ENCODE measurements at places on chromosomes 13 and 19.

DNA sequence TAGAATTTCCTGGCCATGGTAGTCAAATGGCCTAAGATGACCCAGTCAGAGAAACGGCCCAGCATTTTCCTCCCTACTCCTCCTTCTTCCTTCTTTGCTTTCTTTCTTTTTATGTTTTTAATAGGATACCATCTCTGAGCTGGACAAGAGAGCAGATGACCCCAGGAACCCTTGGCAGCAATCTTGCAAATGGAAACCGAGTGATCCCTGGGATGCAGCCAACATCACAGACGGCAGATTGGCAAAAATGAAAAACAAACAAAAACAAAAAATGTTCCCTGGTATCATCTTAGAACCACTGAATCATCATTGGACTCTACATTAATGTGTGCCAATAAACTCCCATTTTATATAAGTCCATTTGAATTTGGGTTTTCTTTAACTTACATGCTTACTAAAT is 424.4 kb downstream of the FGF14 start:
- DNase-seq, result no peak

DNA sequence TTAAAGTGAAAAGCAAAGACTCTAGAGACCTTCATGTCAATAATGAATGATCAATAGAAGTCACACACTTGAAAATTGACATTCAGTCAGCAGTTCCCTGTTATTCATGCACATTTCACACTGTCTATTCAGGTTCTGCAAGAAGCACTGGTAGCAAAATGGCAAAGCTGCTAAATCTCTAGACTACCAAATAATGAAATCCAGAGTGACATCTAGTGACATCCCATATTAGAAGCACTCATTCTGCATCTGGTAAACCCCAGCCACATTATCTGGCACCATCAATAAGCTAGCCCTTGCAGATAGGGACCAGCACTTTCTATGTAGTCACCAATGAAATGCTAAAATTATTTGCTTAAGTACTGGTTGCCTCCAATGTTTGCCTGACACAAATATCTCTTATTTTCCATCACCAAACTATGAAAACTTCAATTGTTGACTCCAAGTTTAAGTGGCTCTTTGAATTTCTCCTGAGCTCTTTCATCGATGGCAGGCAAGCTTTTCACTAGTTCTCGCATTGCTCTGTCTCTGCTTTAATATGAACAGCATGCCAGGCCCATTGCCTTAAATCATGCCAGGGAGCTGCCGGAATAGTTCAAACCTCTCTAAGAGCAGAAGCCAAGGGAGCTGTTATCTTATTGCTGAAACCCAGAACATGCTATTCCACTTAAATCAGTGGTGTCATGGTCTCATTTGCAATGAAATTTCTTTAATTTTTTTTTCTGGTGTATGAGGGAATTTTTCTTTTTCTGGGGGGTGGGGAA is 409.9 kb downstream of the MZT1 start:
- DNase-seq, result no peak

DNA sequence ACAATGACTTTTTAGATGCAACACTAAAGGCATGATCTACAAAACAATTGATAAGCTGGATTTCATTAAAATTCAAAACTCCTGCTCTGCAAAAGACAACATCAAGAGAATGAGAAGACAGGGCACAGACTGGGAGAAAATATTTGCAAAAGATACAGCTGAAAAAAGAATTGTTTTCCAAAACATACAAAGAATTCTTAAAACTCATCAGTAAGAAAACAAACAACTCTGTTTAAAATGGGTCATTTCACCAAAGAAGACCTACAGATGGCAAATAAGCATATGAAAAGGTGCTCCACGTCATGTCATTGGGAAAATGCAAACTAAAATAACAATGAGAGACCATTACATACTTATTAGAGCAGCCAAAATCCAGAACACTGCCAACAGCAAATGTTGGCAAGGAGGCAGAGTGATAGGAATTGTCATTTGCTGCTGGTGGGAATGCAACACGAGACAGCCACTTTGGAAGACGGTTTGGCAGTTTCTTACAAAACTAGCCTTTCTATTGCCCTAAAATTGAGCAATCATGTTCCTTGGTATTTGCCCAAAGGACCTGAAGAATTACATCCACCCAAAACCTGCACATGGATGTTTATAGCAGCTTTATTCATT is 39.2 kb downstream of the FLT1 start:
- no peak for DNase-seq

- no peak for DNase-seq
These were observed 488.4 kb downstream of the KLF5 start for GRCh38 chr13:73547239-73547638.

- no peak for DNase-seq
These were observed 1.0 kb downstream of the HIF3A start for GRCh38 chr19:46297700-46298478.

DNA sequence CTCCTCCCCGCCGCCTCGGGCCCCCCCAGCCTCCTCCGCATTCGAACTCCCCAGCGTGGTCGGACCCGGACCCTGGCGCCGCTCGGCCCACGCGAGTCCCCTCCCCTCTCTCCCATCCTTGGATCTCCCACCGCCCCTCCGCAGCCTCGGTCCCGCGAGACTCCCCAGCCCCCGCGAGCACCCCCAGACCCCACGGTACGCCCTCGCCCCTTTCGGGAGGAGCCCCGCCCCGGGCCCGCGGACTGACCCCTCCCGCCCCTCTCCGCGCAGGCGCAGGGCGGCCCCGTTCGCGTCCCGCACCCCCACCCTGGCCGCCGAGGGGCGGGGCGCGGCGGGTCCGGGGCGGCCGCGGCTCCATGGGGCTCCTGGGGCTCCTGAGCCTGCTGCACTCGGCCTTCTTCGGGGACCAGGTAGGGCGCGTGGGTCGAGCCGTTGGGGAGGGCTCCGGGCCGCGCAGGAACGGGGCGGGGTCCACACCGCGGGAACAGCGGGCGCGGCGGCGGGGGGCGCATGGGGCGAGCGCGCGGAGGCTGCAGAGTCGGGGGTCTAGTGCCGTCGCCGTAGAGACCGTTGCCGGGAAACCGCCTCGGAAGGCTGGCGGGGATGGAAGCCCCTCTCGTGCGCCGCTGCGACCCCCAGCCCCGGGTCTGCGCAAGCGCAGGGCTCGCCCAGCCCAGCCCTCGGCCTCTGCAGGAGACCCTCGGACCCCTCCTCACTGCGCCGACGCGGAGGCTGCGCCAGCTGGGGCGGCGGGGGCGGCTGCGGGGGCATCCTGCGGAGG is 3.8 kb upstream of the APC2 start:
- no peak for DNase-seq

- DNase-seq, result no peak
These were observed 37.6 kb downstream of the ARHGEF18 start for GRCh38 chr19:7386308-7386707.

GRCh38 chr19:920051-920864 is 3.1 kb downstream of the KISS1R start:
- DNase-seq, result peak; percentile 47

DNA sequence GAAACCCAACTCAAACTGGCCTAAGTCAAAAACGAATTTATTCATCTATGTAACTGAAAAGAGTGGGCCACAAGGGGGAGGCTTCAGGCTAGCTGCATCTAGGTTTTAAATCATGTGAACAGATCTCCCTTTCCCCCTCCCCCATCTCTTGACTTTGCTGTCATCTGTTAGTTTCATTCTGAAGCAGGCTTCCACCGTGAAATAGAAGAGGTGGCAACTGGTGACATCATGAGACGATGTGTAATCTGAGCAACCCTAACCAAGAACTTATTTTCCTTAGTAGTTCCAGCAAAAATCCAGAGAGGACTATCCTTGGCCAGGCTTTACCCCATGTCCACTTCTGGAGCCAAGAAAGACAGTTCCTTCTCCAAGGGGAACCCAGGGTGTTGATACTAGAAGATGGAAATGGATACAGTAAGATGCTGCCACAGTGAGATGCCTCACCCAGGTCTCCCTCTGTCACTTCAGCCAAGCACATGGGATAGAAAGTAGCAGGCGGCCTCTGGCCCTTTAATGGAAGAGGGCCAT is 9.4 kb downstream of the SAMD4B start:
- no peak for DNase-seq

DNA sequence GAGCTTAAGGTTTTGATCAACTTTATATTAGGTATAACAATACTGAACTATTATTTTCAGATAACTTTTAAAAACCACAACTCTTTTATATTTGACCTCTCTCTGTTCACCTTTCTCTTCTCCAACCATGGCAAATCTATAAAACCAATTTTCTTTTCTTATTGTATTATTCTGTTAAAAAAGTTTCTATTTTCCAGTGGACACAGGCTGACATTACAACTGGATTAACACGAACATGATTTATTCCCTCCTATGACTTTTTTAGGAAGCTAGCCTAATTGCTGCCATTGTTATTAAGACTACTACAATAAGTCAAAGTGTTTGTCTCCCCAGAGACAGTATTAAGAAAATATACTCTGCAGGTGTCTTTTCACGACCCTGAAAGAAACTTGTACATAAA is 2291.1 kb upstream of the PCDH20 start:
- no peak for DNase-seq

- no peak for DNase-seq
These were observed 59.9 kb downstream of the KATNAL1 start for GRCh38 chr13:30247406-30247805.

DNA sequence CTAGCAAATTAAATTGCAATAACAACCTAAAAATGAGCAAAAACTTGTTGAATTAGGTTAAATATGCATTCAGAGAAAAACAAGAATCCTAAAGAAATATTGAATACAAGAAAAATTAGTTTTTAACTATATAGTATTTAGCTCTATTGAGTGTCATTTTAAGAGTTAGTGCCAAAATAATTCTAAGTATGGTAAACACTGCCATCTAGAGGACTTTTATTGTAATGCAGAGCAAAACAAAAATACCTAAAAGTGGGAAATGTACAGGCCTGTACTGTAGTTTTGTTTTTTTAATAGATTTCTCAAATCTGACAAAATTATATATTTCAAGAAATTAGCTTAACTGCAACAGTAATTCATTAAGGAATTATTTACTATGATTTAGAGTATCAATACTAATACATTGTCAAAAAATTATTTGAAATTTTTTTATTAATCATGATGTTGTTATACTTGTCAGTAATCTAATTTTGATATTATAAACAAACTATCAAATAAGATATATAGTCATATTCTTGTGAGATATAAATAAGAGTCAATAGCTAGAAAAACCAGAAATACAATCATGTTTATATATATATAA is 8.2 kb upstream of the PCDH9 start:
- DNase-seq, result no peak

DNA sequence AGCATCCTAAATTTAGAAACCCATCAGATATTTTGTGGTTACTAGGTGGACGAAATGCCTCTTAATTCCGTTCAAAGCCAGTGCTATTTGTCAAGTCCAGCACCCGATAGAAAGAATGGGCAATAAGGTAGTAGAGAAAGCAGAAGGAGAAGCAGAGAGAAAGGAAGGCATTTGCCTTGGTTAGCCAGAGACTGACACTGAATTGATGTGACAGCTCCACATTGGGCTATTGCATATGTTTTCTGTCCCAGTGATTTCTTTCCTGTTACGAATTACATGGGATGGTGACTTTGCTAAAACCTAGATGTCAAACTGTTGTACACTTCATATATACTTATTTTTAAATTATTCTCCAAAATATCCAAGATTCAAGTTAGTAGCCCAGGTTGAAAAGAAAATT is 542.6 kb downstream of the DCT start:
- DNase-seq, result no peak

GRCh38 chr19:8641908-8642547 is 11.6 kb downstream of the NFILZ start:
- no peak for DNase-seq

- no peak for DNase-seq
These were observed 25.9 kb upstream of the RNASEH2B start for GRCh38 chr13:50883728-50884127.

DNA sequence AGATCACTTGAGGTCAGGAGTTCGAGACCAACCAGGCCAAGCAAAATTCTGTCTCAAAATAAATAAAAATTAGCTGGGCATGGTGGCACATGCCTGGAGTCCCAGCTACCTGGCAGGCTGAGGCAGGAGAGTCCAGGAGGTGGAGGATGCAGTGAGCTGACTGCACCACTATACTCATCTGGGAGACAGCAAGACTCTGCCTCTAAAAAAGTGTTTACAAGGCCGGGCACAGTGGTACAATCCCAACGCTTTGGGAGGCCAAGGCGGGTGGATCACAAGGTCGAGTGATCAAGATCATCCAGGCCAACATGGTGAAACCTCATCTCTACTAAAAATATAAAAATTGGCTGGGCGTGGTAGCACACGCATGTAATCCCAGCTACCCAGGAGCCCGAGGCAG is 4.2 kb upstream of the DAPK3 start:
- DNase-seq, result no peak

DNA sequence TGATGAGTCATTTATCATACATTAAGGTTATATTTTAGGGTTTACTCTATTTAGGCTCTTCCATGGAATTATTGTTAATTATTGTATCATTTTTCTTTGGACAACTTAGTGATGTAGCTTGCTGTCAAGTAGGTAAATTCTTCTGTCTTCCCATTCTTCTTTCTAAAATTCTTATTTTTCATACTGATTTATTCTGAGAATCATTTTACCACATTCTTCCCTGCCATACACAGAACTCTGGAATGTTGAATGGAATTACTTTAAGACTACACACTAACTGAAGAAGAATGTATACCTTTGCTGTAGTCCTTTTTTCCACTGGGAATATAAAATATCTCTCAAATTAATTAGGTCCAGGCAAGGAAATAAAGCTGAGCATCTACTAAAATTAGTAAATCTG is 24.5 kb upstream of the SLC7A1 start:
- no peak for DNase-seq

- DNase-seq, result peak; percentile 50
These were observed 4.7 kb upstream of the PRMT1 start for GRCh38 chr19:49672131-49672919.

DNA sequence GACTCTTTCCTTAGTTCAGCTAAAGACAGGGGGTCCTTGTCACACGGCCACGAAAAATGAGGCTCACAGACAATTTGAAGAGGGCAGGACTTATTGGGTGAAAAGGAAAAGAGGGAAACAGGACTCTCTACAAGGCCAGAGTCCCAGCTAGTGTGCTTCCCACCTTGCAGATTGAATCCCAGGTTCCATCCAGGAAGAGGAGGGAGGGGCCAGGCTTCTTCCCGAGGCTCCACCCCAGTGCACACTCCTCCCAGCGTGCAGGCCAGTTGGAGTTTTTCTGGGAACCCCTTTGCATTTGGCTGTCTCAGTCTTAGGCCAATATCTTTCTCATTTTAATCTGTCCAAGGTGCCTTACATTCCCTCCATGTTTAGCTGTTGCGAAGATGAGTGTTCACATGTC is 106.8 kb downstream of the DNAJC3 start:
- DNase-seq, result no peak

DNA sequence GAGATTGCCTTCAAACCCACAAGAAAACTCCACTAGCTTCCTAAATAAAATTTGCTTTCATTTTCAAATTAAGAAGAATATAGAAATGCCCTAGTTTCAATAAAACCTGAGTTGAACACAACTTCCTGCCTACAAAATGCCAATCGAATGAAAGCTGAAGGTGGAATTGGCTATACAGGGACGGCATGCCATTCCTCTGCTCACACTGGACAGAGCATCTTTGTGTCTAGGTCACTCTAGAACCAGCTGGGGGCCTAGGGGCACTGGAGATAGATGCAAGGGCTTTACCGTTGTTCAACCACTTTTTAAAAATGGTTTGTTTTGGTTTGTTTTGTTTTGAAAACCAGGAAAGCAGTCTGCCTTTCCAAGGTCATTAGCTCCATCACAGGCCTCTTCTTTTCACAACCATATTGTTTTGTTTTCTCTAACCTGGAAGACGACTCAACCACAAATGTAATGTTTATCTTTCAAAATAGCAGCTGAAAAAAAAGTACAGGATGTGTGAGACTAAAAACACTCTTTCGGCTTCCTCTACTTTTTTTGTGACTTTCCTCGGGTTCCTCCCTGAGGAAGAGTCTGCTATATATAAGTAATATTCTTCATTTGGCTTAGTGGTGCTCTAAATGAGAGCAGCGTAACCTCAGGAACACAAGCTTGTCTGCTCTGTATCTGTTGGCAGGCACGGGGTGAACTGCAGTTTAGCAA is 11.9 kb upstream of the ITM2B start:
- no peak for DNase-seq

Measured in stimulated activated CD8-positive, alpha-beta memory T cell treated with anti-CD3 and anti-CD28 coated beads, Interleukin-4, amount 100 ng/mL, for 1 hour (primary cell).